Femur (tissue), 1 donor: ENCODE measurements at places on chromosomes 12 and 14.

- DNase-seq, result no peak
Measured at GRCh38 chr12:105724641-105725040, 394.1 kb downstream of the C12orf75 start.

- DNase-seq, result peak; percentile 11
Measured at GRCh38 chr12:131088701-131089530, 135.2 kb downstream of the ADGRD1 start.

- no peak for DNase-seq
Measured at GRCh38 chr12:64544371-64545080, 65.8 kb upstream of the RASSF3 start.

DNA sequence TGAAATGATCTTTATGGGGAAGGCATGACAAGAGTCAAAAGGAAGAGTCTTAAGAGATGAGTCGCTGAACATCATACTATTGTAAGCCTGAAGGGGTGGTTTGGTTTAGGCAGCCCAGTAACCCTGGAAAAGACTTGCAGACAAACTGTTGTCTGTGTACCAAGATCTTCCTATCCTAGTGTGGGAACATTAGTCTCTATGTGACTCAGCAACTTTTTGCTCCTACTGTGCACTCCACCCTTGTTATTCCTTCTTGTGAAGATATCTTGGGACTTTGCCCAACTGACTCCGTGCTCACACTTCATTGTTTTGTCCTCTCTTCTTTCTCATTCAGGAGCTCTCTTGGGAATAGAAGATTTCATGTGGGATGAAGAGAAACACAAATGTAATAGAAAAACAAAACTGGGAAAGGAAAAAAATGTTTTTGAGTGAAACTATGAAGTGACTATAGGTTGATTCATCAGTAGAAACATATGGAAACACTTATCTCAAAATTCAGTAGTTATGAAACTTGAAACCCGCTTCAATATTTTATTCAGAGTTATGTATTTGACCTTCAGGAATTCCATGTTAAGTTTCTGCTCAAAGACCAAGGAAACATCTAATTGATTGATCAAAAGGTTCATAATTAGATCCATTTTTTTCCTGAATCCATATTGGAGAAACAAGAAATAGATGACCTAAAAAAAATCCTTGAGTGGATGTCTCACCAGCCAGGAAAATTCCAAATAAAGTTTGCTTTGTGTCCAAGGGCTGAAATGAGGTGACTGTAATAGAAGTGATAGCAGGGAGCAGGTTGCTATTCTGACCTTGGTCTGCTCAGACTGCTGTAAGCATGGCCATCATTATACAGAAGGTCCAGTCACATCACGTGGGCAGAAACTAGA lies 67.2 kb downstream of the BTG1 start:
- DNase-seq, result no peak

GRCh38 chr12:114439261-114439683 lies 33.3 kb upstream of the TBX5 start:
- no peak for DNase-seq

GRCh38 chr14:36915081-36915480 lies 253.4 kb downstream of the PAX9 start:
- DNase-seq, result no peak

GRCh38 chr14:69994002-69994401 lies 114.8 kb downstream of the SMOC1 start:
- no peak for DNase-seq

- DNase-seq, result no peak
Measured at GRCh38 chr12:54329759-54330158, 4.8 kb downstream of the COPZ1 start.

DNA sequence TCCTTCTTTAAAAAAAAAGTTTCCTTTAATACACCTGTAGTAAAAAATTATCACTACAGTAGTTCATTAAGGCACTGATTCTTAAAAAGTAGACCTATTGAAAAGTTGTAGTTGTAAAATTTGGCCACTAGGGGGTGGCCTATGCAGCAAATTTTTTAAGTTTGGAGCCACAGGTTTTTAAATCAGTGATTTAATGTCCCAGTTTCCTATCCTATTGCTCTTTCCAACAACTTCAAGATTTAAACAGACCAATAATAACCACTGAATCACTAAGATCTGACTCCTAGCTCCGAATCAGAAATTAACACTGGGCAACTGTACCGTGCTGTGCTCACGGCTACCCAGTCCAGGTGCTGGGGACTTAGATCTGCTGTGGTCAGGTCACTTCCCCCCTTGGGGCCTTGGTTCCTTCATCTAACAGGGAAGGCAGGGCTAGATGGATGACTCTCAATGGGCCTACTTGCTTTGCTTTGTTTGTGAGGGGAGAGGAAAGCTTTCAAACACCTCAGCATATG lies 279.3 kb downstream of the MED13L start:
- peak; percentile 30 for DNase-seq

GRCh38 chr14:101813833-101814232 lies 52.3 kb downstream of the PPP2R5C start:
- DNase-seq, result no peak

GRCh38 chr14:76990084-76990483 lies 38.4 kb downstream of the IRF2BPL start:
- DNase-seq, result no peak

DNA sequence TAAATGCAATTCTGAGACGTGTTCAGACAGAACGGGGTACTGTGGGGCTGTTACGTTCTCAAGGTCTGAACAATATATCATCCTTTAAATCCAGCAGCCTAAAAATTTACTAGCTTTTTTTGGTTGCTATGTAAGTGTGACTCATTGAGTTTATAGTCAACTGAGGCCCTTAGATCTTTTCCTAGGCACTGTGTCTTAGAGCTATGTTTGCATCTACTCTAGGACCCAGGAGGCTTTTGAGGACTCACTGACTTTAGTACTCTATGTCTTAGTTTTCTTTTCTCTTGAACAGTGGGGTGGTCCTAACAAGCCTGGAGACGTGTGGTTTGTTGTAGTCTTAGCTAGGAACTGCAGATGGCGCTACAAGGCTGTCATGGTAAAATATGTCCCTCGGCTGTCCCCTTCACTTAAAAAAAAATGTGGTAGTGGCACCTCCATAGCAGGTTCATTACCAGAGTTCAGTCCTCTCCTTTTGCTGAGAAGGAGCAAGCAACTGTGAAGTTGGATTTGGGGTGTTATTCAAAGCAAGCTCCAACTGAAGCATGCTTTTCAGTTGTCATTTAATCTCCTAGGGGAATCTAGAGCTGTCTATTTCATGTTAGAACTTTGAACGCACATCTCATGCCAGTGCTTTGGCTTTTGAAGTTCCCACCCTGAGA lies 8.7 kb upstream of the SPATS2 start:
- DNase-seq, result peak; percentile 73

DNA sequence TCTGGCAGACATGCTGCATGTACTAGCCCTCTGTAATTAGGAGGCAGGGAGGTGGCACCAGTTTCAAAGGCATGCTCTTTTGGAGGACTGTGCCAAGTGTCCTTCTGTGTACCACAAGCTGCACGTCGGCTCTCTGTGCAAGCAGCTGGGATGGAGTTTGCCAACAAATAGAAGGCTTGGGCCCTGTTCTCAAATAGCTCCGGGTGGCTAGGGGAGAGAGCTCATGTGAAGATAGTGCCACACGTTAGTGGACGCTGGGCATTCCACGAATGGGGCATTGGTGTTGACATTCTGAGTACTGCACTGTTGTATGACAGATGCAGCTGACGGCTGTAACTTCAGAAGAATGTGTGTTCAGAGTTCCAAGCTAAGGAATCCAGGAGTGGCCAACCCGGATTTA lies 4.4 kb downstream of the AACS start:
- DNase-seq, result peak; percentile 74

- no peak for DNase-seq
Measured at GRCh38 chr14:76955575-76956315, 72.8 kb downstream of the IRF2BPL start.

DNA sequence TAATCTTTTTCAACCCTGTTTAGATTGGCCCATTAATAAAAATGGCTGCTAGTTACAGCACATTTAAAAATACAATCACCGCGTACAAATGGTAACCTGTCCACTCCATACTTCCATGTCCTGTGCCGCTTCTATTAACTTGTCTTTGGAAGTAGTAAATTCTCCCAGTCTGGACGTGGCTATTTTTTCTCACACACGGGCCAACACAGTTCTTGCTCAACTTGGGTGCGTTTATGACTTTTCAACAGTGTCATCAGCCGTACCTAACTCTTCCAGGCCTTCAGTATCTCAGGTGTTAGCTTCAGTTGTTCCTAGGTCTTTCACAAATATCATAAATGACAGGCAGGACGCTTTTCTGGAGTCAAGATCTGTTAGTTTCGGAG lies 475 bp upstream of the PCNX1 start:
- no peak for DNase-seq

DNA sequence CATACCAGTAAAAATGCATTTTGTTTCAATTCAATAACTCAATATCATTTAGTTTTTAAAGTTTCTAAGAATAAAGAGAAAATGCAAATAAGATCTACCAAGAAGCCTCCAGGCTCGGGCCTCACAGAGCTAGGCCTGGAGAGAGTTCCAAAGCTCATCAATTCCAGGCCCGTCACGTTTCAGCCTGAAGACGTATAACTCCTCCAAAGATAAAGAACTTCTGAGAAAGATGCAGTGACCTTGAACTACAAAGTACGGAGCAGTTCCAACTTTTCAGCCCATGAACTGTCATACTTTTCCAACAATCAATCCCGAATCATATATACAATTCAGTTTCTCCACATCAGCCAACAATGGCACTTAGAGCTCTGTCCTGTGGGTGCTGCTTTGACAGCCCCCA lies 17.8 kb downstream of the CORO1C start:
- DNase-seq, result no peak

GRCh38 chr14:91470216-91470615 lies 39.9 kb downstream of the PPP4R3A start:
- DNase-seq, result no peak

DNA sequence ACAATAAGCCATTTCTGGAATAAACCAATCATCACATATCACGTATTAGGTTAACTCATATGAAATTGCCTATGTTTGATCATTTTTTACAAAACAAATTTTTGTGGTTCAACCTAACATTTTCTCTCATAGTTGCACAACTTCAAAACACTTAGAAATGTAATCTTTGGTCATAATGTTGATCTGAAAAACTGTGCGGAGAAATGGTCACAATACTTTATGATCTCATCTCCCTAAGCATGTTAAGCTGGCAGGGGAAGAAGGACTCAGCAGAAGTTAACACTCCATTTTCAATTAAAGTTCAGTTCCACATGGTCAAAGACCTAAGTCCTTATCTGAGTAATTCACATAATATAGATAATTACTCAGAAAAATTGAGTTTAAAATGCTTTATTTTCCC lies 194.8 kb downstream of the CAPZA3 start:
- DNase-seq, result no peak

- no peak for DNase-seq
Measured at GRCh38 chr12:2633825-2634200, 161.0 kb upstream of the FKBP4 start.

DNA sequence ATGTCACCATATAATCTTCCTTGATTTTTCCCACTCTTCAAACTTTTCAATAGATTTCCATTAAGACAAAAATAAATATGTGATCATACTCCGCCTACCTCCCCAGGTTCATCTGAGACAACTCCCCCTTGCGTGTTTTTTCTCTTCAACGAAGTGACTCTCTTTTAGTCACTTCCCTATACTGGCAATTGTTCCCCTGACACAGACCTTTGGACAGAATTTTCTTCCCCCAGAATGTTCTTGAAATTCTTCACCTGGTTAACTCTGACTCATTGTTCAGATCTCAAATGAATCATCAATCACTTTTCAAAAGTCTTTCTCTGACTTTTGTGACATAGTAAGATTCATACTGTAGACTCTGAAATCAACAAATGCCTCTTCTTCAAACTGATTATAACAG lies 727.3 kb upstream of the LMO3 start:
- no peak for DNase-seq

DNA sequence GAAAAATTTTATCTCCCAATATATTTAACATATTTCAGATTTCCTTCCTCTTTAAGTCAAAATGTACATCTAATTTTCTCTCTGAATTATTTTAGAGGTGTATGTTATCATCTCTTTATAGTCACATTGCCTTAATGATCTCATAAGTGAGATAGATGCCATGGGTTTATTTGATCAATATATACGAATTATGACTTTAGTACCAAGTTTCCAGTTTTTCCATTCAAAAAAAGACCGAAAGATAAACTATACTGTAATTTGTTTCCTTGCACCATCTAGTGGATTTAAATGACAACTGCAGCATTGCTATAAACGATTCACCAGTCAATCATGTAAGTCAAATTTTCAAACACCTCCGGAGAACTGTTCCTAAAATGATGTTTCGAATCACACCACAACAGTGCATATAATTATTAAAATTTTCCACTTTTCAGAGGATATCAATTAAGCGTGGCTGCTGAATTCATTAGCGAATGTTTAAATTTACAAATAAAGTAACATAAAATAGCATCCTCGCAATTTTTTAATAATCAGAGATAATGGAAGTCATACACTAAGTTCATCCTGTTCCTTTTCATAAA lies 419 bp upstream of the ATXN7L3B start:
- DNase-seq, result no peak

DNA sequence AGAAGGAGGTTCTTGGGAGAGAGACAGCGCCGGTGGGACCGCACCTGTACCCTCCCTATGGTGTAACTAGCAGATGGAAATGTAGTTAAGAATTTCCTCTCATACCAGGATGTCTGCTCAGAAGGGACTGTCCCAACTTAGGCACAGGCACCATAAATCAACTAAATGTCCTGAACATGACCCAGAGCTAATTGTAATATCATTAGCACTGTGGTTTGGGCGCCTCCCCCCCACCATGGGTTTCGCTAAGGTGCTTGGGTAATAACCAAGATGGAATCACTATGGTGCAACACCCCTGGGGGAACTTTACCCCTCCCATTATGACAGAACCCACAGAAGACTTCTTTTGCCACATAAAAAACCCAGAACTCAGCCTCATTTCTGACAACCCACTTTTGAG lies 15.9 kb downstream of the ZNF641 start:
- DNase-seq, result no peak

DNA sequence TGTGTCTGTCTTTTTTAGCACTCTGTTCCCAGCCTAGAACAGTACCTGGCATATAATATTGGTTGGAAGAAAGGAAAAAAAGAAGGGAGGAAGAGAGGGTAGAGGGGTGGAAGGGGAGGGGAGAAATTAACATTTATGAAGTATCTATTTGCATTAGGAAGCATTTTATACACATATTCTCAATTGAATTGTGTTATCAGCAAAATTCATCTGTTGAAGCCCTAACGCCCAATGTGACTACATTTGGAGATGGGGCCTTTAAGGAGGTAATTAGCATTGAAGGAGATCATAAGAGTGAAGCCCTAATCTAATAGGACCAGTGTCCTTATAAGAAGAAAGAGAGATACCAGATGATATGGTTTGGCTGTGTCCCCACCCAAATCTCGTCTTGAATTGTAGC lies 30.2 kb upstream of the FICD start:
- no peak for DNase-seq

DNA sequence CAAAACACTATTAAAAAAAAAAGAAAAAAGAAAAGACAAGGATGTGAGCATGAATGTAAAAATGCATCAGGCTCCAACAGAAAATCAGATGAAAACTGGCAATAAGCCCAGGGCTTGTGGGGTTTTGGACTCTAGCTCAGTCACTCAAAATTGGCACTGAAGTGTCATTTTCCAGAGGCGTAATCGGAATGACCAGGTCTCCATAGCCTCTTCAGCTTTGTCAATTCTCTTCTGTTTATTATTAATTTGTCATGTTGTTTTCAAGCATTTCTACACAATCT lies 137.2 kb upstream of the TRHDE start:
- no peak for DNase-seq
